LNCaP clone FGC (cell line): ENCODE measurements at places on chromosomes 16 and 17.
A peak's percentile ranks its signal among the peaks of the same experiment; 100 is the strongest.

DNA sequence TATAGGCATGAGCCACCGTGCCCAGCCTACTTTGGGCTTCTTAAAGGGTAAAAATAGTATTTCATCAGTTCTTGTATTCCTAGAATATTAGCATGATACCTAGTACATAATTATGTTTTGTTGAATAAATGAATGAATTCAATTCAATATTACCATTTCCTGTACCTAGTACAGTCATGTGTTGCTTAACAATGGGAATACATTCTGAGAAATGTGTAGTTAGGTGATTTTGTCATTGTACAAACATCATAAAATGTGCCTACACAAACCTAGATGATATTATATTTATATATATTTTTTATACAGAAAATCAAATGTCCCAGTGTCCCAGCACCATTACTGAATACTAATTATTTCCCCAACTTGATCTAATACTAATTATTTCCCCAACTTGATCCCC is 85.6 kb upstream of the HAS3 start:
- no peak for DNase-seq

DNA sequence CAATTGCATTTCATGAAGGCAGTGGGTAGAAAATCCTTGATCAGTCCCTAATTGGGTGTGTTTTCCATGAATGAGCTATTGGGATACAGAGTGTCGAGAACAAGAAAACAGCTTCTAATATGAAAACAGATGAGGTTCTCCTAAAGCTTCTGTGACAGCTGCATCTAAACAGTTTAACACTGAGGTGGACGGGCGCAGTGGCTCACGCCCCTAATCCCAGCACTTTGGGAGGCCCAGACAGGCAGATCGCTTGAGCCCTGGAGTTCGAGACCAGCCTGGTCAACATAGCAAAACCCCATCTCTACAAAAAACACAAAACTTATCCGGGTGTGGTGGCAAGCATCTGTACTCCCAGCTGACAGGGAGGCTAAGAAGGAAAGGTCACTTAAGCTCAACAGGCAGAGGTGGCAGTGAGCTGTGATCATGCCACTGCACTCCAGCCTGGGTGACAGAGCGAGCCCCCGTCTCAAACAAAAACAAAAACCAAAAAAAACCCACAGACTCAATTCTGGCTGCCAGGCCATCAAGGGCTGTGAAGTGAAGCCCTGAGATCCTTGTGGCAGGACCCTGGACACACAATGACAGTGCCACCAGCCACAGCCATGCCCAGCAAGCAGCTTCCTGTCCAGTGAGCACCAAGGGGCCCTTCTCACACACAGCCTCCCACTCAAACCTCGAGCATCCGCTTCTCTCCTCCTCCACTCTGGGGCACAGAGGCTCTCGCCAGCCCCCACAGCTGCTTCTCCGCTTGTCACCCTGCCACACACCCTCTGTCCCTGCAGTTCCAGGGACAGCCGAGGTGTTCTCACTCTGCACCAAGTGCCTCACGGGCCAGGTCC is 44.0 kb downstream of the ANKRD11 start:
- DNase-seq, result no peak

DNA sequence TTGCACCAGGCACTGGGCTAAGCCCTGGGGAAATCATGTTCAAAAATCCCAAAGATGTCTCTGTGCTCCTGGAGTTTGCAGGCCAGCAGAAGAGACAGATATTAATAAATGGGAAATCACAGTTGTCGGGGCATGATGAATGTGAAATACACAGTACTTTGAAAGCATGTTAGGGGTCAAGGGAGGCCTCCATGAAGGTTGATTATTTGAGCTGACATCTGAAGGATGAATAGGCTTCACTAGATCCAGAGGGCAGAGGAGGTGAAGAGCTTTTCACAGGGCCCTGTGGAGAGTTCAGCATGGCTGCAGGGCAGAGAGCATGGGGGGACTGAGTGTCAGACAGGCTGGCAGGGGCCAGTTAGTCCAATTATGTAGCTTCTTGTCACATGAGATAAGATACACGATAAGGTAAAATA is 2.6 kb downstream of the ANKRD40CL start:
- DNase-seq, result no peak

DNA sequence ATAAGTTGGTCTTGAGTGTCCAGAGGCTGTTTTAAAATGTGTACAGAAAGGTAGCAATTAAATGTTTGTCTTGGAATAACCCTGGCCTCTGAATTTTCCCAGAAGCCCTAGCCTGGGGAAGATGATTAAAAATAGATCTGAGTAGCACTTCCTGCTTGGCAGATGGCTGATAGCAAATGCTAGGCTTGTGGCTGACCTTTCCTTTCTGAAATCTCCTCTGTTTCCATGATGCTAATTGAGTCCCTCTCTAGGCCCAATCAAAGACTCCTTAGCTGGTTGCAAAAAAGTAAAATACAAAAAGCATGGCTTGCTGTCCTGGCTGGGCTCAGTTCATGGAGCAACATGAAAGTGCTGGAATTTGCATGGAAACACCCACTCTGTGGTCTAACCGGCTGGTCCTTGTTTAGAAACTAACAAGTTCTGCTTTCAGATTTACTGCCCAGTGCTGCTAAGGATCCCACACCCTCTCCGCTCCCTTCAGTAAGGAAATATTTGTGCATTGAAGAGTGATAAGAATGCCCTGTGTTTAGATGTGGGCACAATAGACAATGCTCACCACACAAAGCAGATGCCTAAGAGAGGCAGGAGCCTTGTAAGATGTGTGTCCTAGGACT is 40.8 kb downstream of the YPEL2 start:
- peak; percentile 87 for DNase-seq

DNA sequence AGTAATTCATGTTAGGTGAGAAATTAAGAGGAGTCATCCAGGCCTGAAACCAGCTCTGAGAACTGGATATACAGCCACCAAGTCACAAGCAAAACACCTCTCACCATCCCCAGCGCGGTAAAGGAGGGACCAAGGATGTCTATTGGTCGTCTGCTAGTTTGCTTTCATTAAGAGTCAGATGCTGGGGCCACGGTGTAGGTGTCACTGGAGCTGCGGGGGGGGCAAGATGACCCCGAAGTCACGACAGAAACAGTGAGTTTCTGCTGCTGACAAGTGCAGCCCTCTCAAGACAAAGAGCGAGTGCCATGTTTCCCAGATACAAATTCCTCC is 790 bp downstream of the NCBP3 start:
- DNase-seq, result no peak

DNA sequence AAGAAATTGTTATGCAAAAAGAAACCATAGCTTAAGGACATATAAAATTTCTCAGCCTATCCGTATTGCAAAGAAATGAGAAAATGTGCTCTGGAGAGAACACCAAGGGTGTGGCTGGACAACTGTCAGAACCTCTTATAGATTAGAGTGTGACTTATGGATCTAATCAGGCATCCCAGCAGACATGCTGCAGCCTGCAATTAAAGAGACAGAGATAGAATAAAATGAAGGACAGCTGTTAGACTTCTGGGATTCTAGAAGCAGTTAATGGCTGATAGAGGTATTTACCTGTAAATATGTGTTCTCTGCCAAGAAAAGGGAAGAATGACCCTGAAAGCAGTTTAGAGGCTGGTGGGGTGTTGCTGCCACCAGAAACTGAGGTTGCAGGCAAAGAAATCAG is 160.1 kb upstream of the KIF2B start:
- DNase-seq, result no peak

GRCh38 chr16:78961464-78961863 is 639.1 kb downstream of the MAF start:
- no peak for DNase-seq

DNA sequence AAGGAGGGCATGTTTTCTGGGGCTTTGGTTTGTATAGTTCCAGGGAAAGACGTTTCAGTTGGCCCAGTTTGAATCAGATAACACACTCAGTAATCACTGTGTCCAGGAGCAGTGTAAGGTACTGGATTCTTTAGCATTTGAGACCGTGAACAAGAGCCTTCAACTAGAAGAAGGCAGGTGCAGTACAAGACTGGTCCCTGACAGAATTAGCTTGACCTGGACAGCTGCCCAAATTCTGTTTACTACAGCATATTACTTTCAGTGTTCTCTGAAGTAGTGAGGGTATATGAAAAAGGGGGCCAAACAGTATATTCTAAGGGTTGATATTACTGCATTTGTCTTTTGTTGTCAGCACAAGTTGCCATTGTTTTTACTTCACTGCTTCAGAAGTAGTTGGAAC is 81.3 kb downstream of the COX10 start:
- DNase-seq, result no peak

DNA sequence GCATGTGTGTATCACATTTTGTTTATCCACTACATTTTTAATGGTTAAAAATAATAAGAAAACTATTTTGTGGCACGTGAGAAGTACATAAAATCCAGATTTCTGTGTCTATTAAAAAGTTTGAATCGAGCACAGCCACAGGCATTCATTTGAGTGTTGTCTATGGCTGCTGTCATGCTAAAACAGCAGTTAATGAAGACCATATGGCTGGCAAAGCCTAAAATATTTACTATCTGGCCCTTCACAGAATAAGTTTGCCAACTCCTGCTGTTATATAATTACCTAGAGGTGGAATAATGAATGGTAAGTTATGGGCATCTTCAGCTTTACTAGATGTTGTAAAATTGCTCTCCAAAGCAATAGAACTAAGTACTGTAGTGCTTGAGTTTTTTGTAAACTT is 30.5 kb downstream of the TMEM98 start:
- DNase-seq, result peak; percentile 8

- DNase-seq, result no peak
These were observed 37.9 kb downstream of the SIAH1 start for GRCh38 chr16:48347191-48347865.

- no peak for DNase-seq
These were observed 805 bp upstream of the TANC2 start for GRCh38 chr17:62965174-62965685.

GRCh38 chr16:86042393-86042792 is 143.4 kb downstream of the IRF8 start:
- DNase-seq, result no peak

GRCh38 chr17:4506175-4506813 is 7.6 kb downstream of the SPNS2 start:
- DNase-seq, result no peak

GRCh38 chr17:28700830-28701492 is 10.7 kb downstream of the PROCA1 start:
- no peak for DNase-seq

DNA sequence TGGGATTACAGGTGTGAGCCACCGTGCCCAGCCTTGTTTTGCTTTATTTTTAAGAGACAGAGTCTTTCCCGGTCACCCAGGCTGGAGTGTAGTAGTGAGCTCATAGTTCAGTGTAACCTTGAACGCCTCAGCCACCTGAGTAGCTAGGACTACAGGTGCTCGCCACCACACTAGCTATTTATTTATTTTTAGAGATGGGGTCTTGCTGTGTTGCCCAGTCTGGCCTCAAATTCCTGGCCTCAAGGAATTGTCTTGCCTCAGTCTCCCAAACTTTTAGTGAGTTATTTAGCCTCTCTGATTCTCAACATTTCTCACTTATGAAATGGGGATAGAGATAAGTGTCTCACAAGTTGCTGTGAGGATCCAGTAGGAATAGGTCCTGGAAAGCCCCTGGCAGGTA is 21.7 kb downstream of the FZD2 start:
- no peak for DNase-seq

DNA sequence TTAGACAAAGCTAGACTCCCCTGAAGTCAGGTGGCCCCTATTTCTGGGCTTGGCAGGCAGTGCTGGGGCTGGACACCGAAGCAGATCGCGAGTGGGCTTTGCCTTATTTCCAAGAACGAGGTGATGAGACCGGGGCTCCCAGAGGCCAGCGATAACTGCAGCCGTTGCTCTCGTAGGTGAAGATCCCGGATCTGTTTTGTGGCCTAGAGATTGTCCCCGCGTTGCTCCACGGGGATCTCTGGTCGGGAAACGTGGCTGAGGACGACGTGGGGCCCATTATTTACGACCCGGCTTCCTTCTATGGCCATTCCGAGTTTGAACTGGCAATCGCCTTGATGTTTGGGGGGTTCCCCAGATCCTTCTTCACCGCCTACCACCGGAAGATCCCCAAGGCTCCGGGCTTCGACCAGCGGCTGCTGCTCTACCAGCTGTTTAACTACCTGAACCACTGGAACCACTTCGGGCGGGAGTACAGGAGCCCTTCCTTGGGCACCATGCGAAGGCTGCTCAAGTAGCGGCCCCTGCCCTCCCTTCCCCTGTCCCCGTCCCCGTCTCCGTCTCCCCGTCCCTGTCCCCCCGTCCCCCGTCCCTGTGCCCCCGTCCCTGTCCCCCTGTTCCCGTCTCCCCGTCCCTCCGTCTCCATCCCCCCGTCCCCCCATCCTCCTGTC is 1.5 kb upstream of the TBCD start:
- no peak for DNase-seq

- DNase-seq, result peak; percentile 45
These were observed 23.5 kb downstream of the COX10 start for GRCh38 chr17:14092808-14093207.

DNA sequence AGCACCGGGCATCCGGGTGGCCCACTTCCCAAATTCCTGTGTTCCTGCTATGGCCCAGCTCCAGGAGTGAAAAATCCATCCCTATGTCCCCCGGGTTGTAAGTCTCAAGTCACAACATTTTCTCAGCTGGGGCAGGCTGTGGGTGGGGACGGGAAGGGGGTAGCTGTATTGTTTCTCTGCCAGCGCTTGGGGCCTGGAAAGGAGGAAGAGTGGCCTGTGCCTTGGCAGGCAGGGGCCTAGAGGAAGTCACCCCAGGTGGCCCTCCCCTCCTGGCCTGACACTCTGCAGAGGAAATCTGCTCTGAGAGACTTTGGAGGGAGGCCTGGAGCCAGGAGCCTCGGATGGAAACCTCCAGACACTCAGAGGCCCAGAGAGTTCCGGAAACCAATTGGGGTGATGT is 10.6 kb upstream of the SCN4A start:
- no peak for DNase-seq

GRCh38 chr16:87483481-87483880 is 9.3 kb downstream of the ZCCHC14 start:
- no peak for DNase-seq

GRCh38 chr17:40497695-40498094 is 3.7 kb downstream of the TNS4 start:
- no peak for DNase-seq

GRCh38 chr16:29029168-29029994 is 44.5 kb downstream of the LAT start:
- DNase-seq, result no peak

DNA sequence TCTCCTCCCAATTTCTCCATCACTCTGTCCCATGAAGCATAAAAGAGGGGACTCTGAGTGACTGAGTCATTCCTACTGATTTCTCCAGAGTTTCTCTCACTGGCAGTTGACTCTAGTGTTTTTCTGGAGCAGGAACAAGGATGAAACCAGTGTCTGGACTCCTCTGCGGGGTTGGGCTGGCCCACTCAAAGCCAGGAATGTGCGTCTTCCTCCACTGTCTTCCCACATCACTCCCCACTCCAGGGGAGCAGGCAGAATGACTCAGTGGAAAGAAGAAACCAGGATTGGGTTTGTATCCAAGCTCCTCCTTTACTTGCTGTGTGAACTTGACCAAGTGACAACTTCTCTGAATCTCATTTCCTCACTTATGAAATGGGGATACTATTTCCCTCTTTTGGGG is 497.5 kb upstream of the SALL1 start:
- DNase-seq, result no peak

GRCh38 chr17:60959011-60959410 is 281.4 kb downstream of the BCAS3 start:
- no peak for DNase-seq

GRCh38 chr17:28189667-28190066 is 129.3 kb upstream of the TMEM97 start:
- DNase-seq, result no peak
